ENCODE measurements at places on chromosomes 12 and 14. TPM values are rescaled to one million over a fixed set of nuclear protein-coding genes. Genes with fewer than 3 reads are reported as not detected.

DNA sequence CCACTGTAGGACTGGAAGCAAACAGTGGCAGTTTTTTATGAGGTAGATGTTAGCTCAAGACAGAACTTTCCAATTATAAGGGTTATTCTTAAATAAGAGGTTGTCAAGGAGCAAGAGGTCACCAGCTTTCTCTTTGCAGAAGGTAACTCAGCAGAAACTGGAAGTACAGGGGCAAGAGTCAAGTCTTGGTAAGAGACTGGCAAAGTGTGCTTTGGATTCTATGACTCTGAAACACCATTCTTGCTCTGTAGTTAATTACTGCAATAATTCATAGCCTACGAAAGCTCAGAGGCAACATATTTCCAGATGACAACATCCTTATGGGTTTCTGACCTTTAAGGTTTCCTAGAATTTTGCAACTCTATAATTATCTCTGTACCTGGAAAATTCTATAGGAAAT, 51.3 kb downstream of the RMST start:
- no peaks in the 10 kb centered on the region for H3K27me3 ChIP-seq
- no peaks in the 10 kb centered on the region for H3K36me3 ChIP-seq
- no peak for DNase-seq
- H3K27ac ChIP-seq, result no peak overlapping the region

DNA sequence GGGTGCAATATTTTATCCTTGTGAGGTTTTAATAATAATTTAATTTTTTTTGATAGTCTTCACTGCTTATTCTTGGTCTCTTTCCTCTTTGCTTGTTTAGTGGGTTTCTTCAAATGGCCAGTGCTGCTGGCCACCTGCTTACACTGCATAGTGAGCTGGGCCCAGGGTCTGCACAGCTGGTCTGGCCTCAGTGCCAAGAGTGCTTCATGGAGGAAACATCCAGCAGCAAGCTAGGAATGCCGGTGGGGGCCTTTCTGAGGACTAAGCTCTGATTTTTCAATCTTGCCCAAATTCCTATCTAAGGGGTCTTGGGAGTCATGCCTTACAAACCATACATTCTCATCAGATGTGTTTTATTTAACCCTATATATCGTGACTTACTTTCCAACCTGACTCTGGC, 13.3 kb upstream of the BDKRB2 start:
- no peaks in the 10 kb centered on the region for H3K4me1 ChIP-seq
- H3K27ac ChIP-seq, result no peak overlapping the region
- no peak overlapping the region for H3K4me3 ChIP-seq
- no peaks in the 10 kb centered on the region for H3K36me3 ChIP-seq
- DNase-seq, result no peak

GRCh38 chr12:119448611-119449131, 114.1 kb downstream of the CCDC60 start:
- no peak overlapping the region for H3K27ac ChIP-seq
- no peaks in the 10 kb centered on the region for H3K36me3 ChIP-seq
- no peak for DNase-seq
- no peak overlapping the region for H3K4me3 ChIP-seq

DNA sequence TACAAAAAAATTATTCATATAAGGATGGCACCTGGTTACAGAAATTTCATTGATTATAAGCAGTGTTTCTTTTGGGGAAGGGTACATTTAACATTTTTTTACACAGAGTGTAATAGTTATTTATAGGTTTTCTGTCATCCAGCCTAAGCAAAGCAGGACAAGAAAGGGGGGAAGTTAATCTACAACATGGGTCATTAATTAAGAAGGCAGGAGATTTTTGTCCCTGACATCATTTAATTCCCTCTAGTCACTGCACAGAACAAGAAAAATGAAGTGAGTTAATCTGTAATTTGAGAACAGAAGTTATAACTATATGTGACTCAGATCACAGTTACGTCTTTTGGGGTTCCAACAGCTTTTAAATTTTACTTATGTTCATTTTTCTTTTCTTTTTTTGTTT, 173.4 kb downstream of the PTPRO start:
- H3K27me3 ChIP-seq, result no peaks in the 10 kb centered on the region
- no peak overlapping the region for H3K27ac ChIP-seq
- H3K4me3 ChIP-seq, result no peak overlapping the region
- no peak for DNase-seq

DNA sequence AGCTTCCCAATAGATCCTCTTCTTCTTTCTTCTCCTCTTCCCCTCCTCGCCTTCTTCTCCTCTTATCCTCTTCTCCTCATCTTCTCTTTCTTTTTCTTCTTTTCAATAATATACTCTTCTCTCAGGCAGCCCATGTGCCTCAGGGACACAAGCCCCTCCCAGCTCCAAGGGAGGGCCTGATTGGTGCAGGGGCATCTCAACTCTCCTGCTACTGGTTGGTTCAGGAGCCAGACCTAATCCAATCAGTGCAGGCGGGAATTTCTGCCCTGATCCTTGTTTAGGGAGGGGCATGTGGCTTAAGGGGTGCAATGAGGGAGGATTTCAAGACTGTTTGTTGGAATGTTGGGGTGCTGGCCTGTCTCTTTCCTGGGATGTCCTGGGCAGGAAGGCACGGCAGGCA, 9.0 kb downstream of the SERPINA12 start:
- H3K27ac ChIP-seq, result no peak overlapping the region
- no peaks in the 10 kb centered on the region for H3K27me3 ChIP-seq
- no peak for DNase-seq
- H3K36me3 ChIP-seq, result no peaks in the 10 kb centered on the region

- peak within 1 kb of the TSS; percentile 67 for H3K27ac ChIP-seq
- peak within 1 kb of the TSS; percentile 90 for H3K4me3 ChIP-seq
- no peak for DNase-seq
- no peaks in the 10 kb centered on the region for H3K36me3 ChIP-seq
- H3K27me3 ChIP-seq, result no peaks in the 10 kb centered on the region
- H3K4me1 ChIP-seq, result no peaks in the 10 kb centered on the region
These were observed at the start of gene LMO3 for GRCh38 chr12:16606117-16606200. Gene LMO3, minus strand, starts transcription at chr12:16606162. Its CDS starts 5,302 bp downstream, at chr12:16600860.

- H3K4me3 ChIP-seq, result no peak overlapping the region
- no peak for DNase-seq
- H3K36me3 ChIP-seq, result no peaks in the 10 kb centered on the region
- H3K27me3 ChIP-seq, result no peaks in the 10 kb centered on the region
These were observed 17.0 kb downstream of the PPM1H start for GRCh38 chr12:62917926-62918325.

GRCh38 chr14:57712102-57712501, 153.8 kb downstream of the SLC35F4 start:
- DNase-seq, result no peak
- no peak overlapping the region for H3K27ac ChIP-seq
- H3K27me3 ChIP-seq, result no peaks in the 10 kb centered on the region

DNA sequence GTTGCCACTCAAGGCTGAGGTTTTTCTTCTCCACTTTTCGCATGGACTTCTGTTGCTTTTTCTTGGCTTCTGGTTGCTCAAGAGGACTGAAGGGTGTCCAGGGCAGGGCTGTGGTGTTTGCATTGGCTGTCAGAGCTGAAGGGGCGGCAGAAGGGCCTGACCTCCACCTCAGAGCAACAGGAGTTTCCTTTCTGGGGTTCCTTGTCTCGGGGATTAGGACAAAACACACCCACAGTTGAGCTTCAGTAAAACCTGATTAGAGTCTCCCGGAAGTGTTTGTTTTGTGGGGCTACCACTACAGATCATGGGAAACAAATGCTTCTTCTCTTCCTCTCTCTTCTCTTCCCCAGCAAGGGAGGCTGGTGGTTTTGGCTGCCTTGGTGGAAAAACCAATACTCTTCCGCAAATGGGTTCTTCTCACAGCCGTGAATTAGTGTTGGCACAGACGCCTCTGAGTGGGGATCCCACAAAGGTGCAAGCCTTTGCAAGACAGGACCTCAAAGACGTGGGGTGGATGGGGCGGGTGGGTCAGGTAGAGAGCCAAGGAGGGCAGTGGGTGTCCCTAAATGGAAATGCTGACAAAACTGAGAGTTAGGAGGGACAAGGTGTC, 317.7 kb upstream of the TBX3 start:
- H3K27me3 ChIP-seq, result peaks cover 2% of the 10 kb centered on the region
- no peaks in the 10 kb centered on the region for H3K36me3 ChIP-seq
- H3K4me3 ChIP-seq, result no peak overlapping the region
- H3K4me1 ChIP-seq, result no peaks in the 10 kb centered on the region

DNA sequence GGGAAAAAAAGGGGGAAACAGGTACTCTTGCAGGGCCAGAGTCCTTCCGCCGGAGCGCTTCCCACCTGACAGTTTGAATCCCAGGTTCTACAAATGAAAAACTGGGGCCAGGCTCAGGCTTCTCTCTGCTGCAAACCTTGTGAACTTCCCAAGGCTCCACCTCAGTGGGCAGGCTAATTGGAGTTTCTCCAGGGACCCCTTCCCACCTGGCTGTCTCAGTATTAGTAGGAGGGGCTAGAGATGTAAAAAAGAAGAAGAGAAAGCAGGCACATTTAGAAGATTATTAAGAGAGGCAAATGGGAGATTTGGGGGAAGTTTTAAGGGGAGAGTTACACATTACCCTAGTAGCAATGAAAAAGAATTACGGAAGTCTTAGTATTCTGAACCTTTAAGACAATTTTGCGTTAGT, 20.0 kb upstream of the CLEC2D start:
- H3K27ac ChIP-seq, result no peak overlapping the region
- no peaks in the 10 kb centered on the region for H3K36me3 ChIP-seq
- no peak overlapping the region for H3K4me3 ChIP-seq
- H3K27me3 ChIP-seq, result no peaks in the 10 kb centered on the region
- DNase-seq, result no peak
- no peaks in the 10 kb centered on the region for H3K4me1 ChIP-seq

DNA sequence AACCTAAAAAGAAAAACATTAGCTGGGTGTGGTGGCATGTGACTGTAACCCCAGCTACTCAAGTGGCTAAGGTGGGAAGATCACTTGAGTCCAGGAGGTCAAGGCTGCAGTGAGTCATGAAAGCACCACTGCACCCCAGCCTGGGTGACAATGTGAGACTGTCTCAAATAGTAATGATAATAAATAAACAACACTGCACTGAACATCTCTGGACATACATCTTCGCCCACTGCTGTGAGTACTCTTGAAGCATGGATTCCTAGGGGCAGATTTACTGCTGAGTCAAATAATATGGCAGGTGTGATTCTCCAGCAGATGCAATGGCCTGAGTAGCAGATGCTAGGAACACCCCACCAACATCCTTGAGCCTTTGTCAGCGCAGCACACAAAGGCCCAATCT, 23.6 kb downstream of the ABCB9 start:
- no peak overlapping the region for H3K27ac ChIP-seq
- no peaks in the 10 kb centered on the region for H3K4me1 ChIP-seq
- no peaks in the 10 kb centered on the region for H3K27me3 ChIP-seq
- no peak for DNase-seq
- no peak overlapping the region for H3K4me3 ChIP-seq
- H3K36me3 ChIP-seq, result no peaks in the 10 kb centered on the region

DNA sequence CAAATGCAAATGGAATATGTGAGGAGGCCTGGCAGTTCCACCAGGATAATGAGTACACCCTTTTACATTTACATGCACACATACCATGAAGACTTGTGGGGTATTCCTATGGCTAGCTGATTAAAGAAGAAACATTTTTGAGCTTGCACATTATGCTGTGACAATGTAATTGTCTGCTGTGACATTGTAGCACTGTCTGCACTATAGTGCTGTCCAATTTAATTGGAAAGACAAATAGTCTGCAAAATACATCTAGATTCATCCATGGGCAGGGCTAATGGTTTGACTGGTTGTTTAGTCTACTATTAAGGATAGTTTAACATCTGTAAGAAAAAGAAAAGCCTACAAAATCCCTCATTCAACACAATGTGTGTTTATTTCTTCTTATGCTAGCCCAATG, 1005.6 kb upstream of the LRFN5 start:
- no peak overlapping the region for H3K4me3 ChIP-seq
- no peaks in the 10 kb centered on the region for H3K36me3 ChIP-seq
- no peaks in the 10 kb centered on the region for H3K4me1 ChIP-seq

GRCh38 chr12:113537046-113537750, 65.5 kb upstream of the LHX5 start:
- no peaks in the 10 kb centered on the region for H3K4me1 ChIP-seq
- no peak for DNase-seq
- no peaks in the 10 kb centered on the region for H3K36me3 ChIP-seq
- H3K27me3 ChIP-seq, result no peaks in the 10 kb centered on the region

DNA sequence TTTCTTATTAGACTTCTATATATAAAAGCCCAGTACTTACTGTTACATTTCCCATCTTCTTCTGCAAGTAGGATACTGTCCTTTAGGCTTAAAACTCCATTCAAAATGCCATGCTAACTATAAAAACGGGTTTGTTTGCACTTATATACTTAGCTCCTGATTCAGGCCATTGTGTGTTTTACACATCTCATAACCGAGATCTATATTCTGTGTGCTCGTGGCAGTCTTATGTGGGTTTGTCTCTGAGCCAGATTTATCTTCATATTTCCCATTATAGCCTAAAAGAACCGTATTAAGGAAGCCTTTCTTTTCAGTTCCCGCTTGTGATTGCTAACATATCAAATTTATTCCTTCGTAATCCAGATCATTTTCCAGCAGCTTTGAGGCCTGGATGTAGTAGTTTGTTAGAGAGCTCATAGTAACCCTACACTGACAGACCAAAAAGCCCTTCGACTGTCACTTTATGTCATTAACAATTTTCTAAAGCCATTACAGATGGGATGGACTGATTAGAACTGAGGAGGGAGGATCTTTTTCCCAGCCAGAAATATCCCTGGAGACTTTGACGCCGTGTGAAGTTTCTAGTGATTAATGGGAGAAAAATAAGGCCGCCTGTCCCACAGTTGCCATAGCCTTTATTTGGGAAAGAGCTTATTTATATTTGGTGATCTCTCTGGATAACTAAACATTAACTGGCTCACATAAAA, 508.5 kb downstream of the FOXG1 start:
- H3K27ac ChIP-seq, result no peak overlapping the region
- no peak for DNase-seq
- H3K4me3 ChIP-seq, result no peak overlapping the region
- no peaks in the 10 kb centered on the region for H3K4me1 ChIP-seq

DNA sequence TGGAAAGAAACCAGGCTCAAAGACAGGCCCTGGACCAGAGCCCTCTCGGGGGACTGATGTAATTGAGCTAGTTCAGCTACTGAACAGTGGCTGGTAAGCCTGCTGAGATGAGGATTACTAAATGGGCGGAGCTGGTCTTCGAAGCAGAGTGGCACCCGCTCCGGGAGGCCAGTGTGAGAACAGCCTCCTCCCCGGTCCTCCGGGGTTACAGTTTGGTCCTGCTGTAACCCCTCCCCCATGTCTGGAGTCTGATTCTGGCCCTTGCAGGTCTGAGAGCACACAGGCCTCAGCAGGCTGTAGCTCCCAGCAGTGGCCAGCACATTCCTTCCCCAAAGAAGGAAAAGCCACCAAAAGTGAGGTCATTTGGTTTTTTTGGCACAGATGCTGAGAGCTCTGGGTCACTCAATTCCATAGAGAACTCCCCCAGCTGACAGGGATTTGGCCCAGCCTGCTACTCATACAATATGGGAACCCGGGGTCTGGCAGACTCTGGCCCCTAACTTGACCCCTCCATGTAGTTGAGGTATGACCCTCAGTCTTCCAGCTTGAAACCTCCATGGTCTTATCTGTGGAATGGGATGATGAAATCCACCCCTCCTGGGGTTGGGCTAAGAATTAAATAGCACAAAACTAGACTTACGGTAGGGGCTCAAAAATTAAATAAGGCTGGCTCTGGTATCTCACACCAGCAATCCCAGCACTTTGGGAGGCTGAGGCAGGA, 39.0 kb downstream of the ACTN1 start:
- H3K4me1 ChIP-seq, result peaks cover 7% of the 10 kb centered on the region
- no peak overlapping the region for H3K4me3 ChIP-seq
- H3K27me3 ChIP-seq, result no peaks in the 10 kb centered on the region
- no peaks in the 10 kb centered on the region for H3K36me3 ChIP-seq

Gene KRT71
- not detected for total RNA-seq

Gene AGAP2
- total RNA-seq, result 3.6 TPM

Gene TAS2R31
- total RNA-seq, result 9.1 TPM

Gene HAL
- 0.39 TPM for total RNA-seq

Gene TMEM179
- not detected for total RNA-seq
